ENCODE measurements at places on chromosomes 13 and 19. TPM values are rescaled to one million over a fixed set of nuclear protein-coding genes. Genes with fewer than 3 reads are reported as not detected.

- no peak for DNase-seq
Measured at GRCh38 chr19:49488863-49489537, 1.6 kb downstream of the RPL13A start.

- DNase-seq: no peak
Measured at GRCh38 chr13:48078251-48078656, 16.6 kb downstream of the MED4 start.

ICAM3 gene
- 7.1 TPM for total RNA-seq

RUBCNL gene
- total RNA-seq: 1.5 TPM

DEDD2 gene
- 24.8 TPM for total RNA-seq

CPT1C gene
- 1.2 TPM for total RNA-seq

CYP4F12 gene
- total RNA-seq: 4.3 TPM
